ENCODE measurements at places on chromosomes 16 and 17. TPM values are rescaled to one million over a fixed set of nuclear protein-coding genes. Genes with fewer than 3 reads are reported as not detected.

The MT2A gene
- total RNA-seq: 21.4 TPM

The FOXL1 gene
- total RNA-seq: 1.5 TPM

The FADS6 gene
- total RNA-seq: 0.82 TPM

DNA sequence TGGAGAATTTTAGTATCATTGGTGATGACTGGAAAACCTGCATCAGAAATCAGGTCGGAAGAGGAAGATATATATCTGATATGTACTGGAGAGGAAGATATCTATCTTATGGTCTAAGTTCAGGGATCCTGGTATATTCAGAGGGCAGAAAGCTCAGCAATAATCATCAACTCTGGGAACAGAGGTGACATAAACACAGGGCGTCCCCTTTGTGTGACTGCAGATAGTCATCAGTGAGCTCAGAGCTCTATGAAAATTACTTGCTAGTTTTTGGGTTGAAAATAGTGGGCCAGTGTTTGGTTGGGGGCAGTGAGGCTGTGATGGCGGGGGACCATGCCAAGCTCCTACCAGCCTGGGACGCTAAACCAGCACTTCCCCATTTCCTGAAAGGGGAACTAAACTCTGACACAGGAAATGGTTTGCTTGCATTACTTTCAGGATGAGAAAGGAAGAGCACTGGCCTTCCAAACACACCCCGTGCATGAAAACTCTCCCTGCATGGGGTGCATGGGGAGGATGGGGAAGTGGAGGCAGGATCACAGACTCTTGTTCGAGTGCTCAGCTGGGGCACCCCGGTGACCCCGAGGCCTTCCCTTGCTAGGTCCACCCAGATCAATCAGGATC lies 15.8 kb downstream of the NOD2 start:
- no peak for DNase-seq

DNA sequence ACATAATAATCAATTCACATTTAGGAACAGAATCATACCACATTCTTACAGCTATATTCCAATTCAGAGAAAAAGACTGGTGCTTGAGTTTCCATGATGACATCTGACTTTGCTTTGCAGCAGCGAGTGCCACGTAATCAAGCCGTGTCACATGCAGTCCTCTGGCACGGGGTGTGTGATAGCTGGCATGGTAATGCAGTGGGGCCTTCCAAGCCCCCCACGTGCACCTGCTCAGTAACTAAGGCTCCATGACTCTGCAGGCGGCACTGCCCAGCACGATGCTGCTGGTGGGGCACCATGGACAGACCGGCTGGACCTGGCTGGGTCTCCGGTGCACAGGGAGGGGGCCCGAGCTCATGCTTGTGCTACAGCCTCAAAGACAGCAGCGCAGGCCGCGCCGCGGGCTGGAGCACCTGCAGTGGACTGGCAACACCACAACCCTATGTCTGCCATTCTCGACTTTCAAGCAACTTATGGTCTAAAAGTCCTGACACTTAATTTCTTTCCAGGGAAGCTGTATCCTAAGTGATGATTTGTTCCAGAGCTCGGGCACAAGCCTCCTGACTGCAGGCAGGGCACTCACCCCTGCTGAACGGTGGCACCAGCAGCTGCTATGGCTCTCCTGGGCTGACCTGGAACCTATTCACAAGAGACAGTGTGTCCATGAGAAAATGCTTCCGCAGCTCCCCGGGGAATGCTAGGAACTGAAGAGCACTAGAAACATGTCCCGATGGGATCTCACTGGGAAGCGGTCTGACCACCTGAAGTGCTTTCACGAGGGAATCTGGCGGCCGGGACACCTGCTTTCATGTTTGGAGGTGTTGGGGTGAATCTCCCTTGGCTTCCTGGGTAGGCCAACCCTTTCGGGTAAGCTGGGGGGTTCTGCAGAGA lies 99.5 kb upstream of the DNAH17 start:
- no peak for DNase-seq

DNA sequence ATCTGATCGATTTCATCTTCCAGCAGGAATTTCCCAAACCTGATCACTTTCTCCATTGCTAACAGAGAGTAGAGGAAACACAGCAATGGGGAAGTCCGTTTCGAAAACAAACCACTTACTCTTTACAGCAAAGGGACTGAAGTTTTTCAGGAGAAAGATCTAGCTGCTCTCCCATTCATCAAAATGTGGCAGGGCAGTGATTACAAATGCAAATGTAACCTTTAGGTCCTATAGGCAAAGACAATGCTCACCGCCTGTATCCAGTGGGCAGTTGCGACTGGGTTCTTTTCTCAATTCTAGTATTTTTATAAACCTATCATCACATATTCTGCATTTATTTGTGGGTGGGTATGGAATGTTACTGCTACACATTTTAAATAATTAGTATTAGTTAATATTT lies 218.0 kb upstream of the ZFHX3 start:
- no peak for DNase-seq

DNA sequence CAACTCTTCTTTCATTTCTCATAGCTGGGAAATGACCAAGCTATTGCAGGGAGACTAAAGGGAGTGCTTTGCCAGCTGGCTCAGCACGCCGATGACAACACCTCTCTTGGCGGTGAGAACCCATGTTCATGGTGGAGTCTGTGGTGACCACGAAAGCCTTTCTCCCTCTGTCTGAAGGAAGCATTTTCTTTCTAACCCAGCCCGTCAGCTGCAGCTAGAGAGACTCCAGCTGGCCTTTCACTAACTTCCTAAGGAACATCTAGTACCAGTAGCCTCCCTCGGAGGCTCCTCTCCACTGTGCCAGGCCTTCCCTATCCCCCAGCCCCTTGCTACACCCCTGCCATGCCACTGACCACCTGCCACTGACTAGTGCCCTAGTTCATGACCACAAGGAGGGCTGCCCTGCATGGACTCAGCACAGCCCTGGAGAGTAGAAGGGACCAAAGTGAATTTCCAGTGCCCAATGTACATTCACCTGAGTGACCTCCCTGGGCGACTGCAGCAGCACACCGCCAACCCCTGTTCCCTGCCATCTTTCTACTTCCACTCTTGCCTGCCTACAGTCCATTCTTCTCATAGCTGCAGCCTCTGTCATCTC lies 81.3 kb downstream of the CBLN1 start:
- no peak for DNase-seq

DNA sequence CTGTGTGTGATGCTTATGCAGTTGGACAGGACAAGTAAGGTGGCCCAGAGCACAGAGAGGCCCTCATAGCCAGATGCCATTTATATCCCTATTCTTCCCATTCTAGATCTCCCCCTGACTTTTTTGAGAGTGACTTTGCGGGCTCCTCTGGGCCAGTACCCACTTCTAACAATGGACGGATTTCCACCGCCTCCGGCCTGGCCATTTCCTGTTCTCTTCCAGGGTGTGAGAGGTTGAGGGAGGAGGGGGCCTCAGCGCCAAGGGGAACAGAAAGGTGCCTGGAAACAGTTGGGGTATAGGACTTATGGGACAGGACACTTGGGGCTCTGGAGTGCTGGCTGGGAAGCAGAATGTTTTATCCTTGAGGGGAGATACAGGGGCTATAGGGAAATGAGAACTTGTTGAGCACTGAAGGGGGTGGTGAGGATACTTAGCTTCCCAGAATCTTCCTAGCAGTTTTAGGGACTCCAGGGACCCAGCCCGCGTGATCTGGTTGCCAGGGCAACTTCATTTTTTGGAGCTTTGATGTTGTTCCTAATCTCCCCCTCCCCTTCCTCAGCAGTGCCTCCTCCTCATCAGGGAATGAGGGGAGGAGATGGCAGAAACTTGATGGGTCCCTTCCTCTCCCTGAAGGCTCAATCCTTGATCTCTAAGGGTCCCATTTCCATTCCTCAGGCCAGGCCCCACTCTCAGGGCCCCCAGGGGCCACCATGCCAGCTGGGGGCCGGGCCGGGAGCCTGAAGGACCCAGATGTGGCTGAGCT lies 3.6 kb downstream of the TAOK2 start:
- DNase-seq: no peak
